MCF 10A (cell line): ENCODE measurements at places on chromosomes 5 and 9. TPM values are rescaled to one million over a fixed set of nuclear protein-coding genes. Genes with fewer than 3 reads are reported as not detected.
A peak's percentile ranks its signal among the peaks of the same experiment; 100 is the strongest.

GRCh38 chr9:107710953-107711352 lies 221.4 kb upstream of the KLF4 start:
- peak; percentile 67 for DNase-seq

DNA sequence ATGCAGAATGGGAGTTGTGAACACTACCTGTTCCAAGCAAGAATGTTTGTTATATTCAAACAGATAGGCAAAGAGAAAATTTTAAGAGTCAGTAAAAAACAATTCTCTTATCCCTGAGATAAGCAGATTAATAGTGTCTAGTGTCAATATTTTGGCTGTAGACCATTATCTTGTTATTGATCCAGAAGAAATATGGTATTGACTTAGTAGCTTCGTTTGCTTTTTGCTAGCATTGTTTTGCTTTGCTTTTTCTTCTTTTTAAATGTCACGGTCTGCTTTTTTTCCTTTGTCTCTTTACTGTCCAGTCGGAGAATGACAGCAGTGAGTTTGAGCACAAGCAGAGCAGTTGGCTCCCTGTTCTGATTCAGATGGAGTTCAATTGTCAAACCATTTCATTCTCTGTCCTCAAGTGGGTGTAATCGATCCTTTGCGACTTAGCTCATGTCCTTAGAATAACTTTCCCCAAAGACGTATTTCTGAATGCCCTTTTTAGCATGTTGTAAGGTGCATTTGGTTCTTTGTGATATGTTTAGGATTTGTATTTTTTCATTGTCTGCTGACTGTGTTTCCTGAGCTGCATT lies 29.3 kb downstream of the FUBP3 start:
- DNase-seq, result no peak

DNA sequence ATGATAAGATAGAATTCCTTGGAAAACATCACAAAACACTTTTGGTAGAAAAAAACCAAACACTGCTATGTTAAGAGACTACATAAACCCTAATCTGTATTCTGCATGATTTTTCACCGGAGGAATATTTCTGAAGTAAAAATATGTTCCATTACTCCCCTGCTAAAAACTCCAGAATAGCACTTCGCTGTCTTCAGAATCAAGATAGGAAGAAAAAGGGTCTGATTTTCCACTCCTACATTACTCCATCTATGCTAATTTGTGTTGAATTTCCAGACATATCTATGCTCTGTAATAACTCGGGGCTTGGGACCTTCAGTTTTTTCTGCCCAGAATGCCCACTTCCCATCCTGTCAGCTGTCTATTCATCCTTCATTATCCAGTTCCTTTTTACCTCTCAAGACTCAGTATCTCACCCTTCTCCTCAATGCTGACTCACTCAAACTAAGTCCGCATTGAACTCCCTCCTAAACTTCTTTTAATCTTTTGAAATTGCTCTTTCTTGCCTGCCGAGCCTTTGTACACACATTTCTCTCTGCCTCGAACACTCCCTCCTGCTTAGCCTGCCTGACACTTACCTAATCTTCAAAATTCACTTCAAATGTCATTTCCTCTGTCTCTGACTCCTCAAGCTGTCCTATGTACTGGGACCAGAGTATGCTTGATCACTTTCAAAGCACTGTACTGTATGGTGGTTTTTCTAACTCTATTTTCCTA lies 171.0 kb downstream of the ARRDC3 start:
- no peak for DNase-seq

DNA sequence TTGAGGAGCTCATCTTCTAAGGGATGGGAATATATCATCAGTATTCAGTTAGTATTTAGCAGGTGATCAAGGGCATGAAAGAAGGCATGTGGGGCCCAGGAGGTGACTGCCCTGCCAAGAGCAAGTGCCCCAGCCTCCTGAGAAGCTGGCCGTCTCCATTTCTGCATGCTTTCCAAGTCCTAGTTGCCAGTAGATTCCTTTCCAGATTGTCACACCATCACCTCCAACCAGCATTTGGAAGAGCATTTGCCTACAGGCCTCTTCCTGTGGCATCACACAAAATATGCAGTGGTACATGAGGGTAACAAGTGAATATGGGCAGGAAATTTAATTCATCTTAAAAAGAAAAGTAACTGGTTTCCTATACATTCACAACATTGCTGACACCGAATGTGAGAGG lies 7.5 kb downstream of the TNFAIP8 start:
- DNase-seq, result no peak

DNA sequence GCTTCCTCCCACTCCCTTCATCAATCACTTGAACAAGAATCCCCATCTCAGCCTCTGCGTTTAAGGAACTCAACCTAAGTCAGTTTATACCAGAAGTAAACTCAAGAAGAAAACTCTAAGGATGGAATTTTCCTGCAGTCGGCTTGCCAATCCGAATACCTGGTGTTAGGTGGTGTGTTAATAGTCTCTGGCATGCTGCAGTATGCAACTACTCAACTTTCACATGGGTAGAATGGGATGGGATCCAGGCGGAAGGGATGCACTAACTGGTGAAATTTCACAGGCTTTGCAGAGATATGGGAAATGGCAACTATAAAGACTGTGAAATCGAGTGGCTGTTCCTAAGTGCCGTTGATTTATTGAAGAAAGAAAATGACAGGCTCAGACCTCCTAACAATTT lies 560.6 kb downstream of the TLE1 start:
- DNase-seq, result no peak

The PCDHA2 gene
- not detected in 2 replicates for total RNA-seq
